HuH-7 (cell line): ENCODE measurements at places on chromosomes 2 and 18.

DNA sequence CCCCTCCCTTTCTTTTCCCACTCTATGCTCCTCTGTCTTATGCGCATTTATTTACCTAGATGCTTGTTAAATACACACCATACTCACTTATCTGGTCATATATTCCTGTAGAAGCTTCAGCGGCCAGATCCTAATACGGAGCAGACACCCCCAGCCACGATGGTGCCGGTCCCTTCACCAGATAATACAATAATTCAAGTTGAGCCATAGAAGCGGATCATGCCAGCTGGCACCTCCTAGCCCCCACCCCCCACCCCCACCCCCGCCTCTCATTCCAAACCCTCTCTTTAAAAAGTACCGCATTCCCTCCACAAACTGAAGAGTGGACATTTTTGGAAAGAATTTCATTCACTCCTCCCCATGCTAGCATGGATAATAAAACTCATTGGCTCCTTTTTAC, 95.2 kb downstream of the BIN1 start:
- no peak for DNase-seq

DNA sequence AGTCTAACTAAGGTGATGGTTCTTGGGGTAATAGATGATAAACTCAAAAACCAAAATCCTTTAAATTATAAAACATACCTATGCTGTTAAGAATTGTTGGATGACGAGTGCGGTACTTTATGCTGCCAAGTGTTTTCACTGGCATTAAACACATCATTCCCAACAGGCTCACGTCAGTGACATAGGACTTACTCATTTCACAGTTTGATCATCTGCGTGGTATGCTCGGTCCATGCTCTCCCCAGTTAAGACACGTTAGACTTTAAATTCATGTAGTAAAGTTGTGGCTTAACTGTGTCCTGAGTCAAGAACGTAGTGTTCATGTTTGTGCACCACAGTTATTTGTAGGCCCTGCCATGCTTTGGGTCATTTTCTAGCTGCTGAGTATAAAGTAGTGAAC, 125.6 kb upstream of the MYT1L start:
- no peak for DNase-seq

- DNase-seq, result no peak
Observed at GRCh38 chr18:55546851-55547704, 40.9 kb downstream of the TCF4 start.

DNA sequence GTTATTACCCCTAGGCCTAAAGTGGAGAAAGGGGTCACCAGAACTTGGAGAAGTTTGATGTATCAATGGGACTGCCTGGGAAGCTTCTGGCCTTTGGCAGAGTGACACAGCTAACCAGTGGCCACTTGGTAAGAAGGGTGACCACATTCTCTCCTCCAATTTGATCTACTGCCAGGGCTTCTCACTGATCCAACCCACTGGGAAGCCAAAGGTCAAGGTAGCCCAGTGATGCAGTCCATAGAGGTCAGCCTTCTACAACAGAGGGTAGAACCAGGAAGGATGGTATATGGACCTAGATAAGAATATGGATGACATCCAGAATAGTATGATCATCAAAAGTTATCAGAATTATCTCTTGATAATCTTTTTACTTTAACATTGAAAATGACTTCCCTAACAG, 493.6 kb downstream of the NYAP2 start:
- DNase-seq, result no peak

DNA sequence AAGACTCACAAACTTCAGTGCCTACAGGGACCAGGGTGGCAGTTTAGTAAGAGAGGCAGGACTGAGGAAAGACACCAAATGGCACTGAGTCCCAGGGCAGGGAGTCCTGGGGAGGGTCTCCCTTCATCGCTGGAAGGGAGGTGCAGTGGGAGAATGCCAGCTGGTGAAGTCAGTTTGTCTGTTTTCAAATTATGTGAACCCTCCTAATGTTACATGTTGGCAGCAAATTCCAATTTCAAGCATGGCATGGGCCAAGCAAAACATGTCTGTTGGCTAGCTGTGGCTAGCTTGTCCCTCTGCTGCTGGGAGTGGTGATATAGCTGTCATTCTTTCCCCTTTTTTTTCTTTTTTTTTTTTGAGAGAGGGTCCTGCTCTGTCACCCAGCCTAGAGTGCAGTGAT, 55.9 kb upstream of the HAAO start:
- DNase-seq, result no peak
